ENCODE measurements at places on chromosomes 6 and 20. TPM values are rescaled to one million over a fixed set of nuclear protein-coding genes. Genes with fewer than 3 reads are reported as not detected.
A peak's percentile ranks its signal among the peaks of the same experiment; 100 is the strongest.

- peak overlapping the region; percentile 64 for H3K27ac ChIP-seq
- H3K4me3 ChIP-seq = no peak overlapping the region
- H3K27me3 ChIP-seq = no peaks in the 10 kb centered on the region
- H3K36me3 ChIP-seq = no peaks in the 10 kb centered on the region
- no peaks in the 10 kb centered on the region for H3K4me1 ChIP-seq
- no peak for DNase-seq
Measured at GRCh38 chr6:129490521-129491255, 219.3 kb downstream of the ARHGAP18 start.

DNA sequence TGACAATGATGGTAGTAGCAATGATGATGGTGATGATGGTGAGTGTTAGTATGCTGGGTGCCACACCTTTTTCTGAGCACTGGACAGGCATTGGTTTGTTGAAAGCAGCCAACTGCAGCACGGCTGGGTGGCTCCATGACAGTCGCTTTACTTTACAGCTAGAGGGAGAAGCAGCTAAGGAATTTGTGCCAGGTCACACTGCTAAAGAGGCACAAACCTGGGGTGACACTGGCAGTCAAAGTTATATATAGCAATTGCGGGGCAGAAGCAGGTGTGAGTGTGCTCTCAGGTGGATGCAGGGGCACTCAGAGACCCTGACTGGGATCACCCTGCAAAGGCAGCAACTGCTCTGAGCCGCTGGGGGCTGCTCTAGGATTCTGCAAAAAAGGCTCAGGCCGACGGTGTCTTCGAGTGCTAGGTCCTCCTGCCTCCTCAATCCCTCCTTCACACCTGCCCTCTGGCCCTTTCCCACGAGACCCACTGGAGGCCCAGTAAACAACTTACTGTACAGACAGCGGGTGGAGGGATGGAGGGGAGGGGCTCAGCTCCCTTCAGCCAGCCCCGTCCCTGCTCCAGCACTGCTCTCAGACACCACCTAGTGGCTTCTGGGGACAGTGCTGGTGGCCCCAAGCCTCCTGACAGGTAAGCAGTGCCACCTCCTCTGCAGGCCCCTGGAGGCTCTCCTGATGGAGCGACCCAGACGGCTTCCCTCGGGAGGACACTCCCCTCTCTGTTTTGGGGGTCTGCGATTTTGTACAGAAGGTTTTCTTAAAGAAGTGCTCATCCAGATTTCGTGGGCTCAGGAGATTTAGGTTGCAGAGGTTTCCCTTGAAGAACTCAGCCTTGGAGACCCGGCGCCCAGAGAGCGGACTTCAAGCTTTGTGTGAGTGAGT lies 4.4 kb upstream of the RPS21 start:
- no peak overlapping the region for H3K27ac ChIP-seq
- no peaks in the 10 kb centered on the region for H3K36me3 ChIP-seq
- no peaks in the 10 kb centered on the region for H3K27me3 ChIP-seq
- peaks cover 29% of the 10 kb centered on the region for H3K4me1 ChIP-seq

GRCh38 chr6:115443825-115444478 lies 616.7 kb downstream of the FRK start:
- H3K4me1 ChIP-seq = no peaks in the 10 kb centered on the region
- no peak for DNase-seq
- H3K4me3 ChIP-seq = no peak overlapping the region
- H3K36me3 ChIP-seq = no peaks in the 10 kb centered on the region
- no peaks in the 10 kb centered on the region for H3K27me3 ChIP-seq
- no peak overlapping the region for H3K27ac ChIP-seq

DNA sequence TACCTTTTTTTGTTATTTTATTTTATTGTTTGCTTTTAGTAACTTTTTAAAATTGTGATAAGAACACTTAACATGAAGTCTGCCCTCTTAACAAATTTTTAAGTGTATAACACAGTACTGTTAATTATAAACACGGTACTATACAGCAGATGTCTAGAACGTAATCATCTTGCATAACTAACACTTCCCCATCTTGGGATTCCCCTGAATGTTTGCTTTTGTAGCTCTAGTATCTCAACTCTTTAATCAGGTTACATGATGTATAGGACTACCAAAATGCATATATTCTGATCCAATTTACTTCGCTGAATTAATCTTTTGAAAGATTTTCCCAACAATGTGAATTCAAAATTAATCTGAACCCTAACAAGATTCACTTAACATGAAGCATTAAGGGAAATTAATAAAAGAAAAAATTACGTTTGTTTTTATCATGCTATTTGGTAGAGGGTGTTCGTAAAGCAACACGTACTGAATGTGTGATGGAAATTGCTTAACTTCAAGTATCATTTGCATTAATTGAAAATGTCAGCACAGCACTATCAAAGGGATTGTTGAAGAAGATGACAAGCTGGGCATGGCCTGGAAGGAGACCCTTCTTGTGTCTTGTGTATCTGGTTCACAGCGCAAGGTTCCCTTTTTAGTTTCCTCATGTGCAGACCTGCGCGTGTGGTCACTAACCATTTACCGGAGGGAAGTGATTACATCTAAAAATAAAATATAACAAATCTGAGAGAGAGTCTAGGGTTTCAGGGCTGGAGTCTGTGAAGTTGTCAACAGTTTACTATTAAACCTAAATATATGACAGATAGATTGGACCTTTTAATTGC lies 15.2 kb downstream of the COL19A1 start:
- no peak for DNase-seq
- H3K27ac ChIP-seq = no peak overlapping the region
- no peaks in the 10 kb centered on the region for H3K4me1 ChIP-seq
- no peak overlapping the region for H3K4me3 ChIP-seq
- H3K36me3 ChIP-seq = no peaks in the 10 kb centered on the region

GRCh38 chr6:40555092-40555491 lies 32.1 kb downstream of the LRFN2 start:
- no peak overlapping the region for H3K4me3 ChIP-seq
- no peaks in the 10 kb centered on the region for H3K36me3 ChIP-seq
- no peaks in the 10 kb centered on the region for H3K27me3 ChIP-seq
- no peak for DNase-seq
- no peak overlapping the region for H3K27ac ChIP-seq

DNA sequence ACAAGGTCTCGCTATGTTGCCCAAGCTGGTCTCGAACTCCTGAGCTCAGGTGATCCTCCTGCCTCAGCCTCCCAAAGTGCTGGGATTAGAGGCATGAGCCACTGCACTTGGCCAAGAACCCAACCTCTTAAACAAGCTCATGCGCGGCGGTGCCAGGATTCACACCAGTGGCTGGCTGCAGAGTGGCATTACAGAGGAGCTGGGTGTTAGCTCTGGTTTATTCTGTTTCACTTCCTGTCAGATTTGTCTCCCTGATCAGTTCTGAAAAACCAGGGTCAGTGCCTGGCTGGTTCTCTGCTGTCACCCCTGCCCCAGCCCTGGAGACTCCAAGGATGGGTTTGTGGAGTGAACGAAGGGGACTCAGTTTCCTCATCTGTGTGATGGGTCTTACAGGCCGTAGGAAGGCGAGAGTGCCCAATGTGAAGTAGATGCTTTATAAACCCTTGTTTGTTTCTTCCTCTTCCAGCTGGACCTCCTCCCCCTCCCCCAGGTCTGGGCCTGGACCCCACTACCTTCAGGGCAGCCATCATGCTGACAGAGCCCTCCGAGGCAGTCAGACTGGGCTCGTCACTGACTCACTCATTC lies 63.4 kb downstream of the UBE2V1 start:
- no peaks in the 10 kb centered on the region for H3K36me3 ChIP-seq
- H3K27me3 ChIP-seq = no peaks in the 10 kb centered on the region
- H3K27ac ChIP-seq = no peak overlapping the region
- no peak overlapping the region for H3K4me3 ChIP-seq

DNA sequence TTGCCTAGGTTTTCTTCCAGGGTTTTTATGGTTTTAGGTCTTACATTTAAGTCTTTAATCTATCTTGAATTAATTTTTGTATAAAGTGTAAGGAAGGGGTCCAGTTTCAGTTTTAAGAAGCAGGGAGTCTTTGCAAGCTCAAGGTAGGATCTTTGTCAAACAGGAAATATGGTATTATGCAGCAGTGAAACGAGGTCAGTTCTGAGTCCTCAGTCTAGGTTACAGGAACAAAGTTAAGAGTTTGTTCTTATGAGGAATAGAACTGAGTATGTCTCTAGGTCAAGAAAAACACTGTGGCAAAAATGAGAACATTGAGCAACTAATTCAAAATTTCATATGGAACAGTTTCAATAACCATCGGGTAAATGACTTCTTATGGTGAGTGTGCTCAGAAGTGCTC lies 63.6 kb downstream of the GCLC start:
- no peak for DNase-seq
- no peaks in the 10 kb centered on the region for H3K27me3 ChIP-seq
- no peaks in the 10 kb centered on the region for H3K36me3 ChIP-seq
- H3K4me1 ChIP-seq = no peaks in the 10 kb centered on the region

DNA sequence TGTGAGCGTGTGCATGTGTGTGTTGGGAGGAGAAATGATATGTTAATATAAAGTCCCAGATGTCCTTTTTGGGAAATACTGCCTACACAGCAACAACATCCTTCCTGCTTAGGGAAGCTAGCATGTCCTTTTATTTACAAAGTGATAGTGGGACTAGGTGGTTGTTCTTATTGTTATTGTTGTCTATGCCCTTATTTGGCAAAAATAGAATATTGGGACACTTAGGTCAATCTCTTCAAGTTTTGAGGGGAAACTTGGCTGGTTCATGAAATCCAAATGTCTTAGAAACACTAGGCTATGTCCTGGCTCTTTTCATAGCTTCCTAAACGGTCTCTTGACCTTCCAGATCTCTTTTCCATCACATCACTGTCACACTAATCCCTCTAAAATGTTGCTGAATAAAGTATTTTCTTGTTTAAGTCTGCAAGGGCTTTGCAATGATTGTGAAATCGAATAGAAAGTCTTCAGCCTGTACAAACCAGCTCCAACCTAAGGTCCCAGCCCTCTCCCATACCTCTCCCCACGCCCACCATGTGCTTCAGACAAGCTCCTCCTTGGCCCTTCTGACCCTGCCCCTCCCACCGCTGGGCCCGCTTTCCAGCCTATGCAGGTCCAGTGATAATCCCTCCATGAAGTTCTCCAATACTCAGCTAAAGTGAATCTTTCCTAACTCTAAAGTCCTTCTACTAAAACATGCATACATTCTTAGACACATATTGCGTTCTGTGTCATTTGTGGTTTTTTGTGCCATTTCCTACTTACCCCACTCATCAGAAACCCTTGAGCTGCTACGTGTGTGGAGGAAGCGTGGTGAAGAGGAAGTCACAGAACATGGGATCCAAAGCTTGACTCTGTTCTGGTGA lies 205.1 kb downstream of the LY86 start:
- H3K27me3 ChIP-seq = no peaks in the 10 kb centered on the region
- H3K4me3 ChIP-seq = no peak overlapping the region
- DNase-seq = peak; percentile 47
- no peak overlapping the region for H3K27ac ChIP-seq
- no peaks in the 10 kb centered on the region for H3K4me1 ChIP-seq

GRCh38 chr6:49692534-49692933 lies 20.8 kb downstream of the CRISP2 start:
- no peak overlapping the region for H3K27ac ChIP-seq
- H3K4me1 ChIP-seq = no peaks in the 10 kb centered on the region
- no peak overlapping the region for H3K4me3 ChIP-seq
- H3K36me3 ChIP-seq = no peaks in the 10 kb centered on the region

DNA sequence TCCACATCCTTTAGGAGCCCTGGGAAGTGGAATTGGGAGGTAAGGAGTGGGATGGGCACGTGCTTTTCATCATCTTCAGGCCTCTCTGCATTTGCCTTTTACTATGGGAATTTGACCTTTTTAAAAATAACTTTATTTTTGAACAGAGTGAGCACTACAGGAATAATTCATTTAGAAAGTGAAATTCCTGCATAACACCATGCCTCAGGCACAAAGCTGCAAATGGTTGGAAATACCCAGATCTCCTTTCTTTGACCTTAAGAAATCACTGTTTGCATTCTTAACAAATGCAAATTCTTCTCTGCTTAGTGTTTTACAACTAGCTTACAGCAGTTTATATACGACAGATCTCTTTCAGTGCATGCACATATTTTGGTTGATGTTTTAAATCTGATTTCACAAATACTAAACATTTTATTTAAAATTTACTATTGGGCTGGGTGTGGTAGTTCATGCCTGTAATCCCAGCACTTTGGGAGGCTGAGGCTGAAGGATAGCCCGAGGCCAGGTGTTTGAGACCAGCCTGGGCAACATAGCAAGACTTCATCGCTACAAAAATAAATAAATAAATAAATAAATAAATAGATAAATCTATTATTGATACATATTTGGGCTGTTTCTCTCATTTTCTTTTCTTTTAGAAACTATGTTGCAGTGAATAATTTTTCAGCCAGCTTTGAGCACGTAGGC lies 24.5 kb downstream of the CST8 start:
- H3K27ac ChIP-seq = no peak overlapping the region
- H3K4me3 ChIP-seq = no peak overlapping the region

- DNase-seq = no peak
- H3K36me3 ChIP-seq = no peaks in the 10 kb centered on the region
- H3K4me3 ChIP-seq = no peak overlapping the region
- H3K27me3 ChIP-seq = no peaks in the 10 kb centered on the region
- H3K27ac ChIP-seq = no peak overlapping the region
Measured at GRCh38 chr6:57242505-57242904, 20.4 kb upstream of the RAB23 start.

- H3K27me3 ChIP-seq = no peaks in the 10 kb centered on the region
- no peak for DNase-seq
- H3K4me1 ChIP-seq = peaks cover 27% of the 10 kb centered on the region
- no peak overlapping the region for H3K27ac ChIP-seq
- no peak overlapping the region for H3K4me3 ChIP-seq
- H3K36me3 ChIP-seq = no peaks in the 10 kb centered on the region
Measured at GRCh38 chr6:52392944-52393343, 27.2 kb upstream of the EFHC1 start.

- no peaks in the 10 kb centered on the region for H3K27me3 ChIP-seq
- H3K4me3 ChIP-seq = no peak overlapping the region
- no peaks in the 10 kb centered on the region for H3K4me1 ChIP-seq
- no peak for DNase-seq
Measured at GRCh38 chr6:146931214-146931613, 273.0 kb upstream of the STXBP5 start.

- no peak for DNase-seq
- H3K4me3 ChIP-seq = no peak overlapping the region
- H3K4me1 ChIP-seq = peaks cover 30% of the 10 kb centered on the region
- no peak overlapping the region for H3K27ac ChIP-seq
- H3K27me3 ChIP-seq = no peaks in the 10 kb centered on the region
- H3K36me3 ChIP-seq = no peaks in the 10 kb centered on the region
Measured at GRCh38 chr20:62639765-62640164, 2.5 kb upstream of the SLCO4A1 start.

Gene FAM83C
- total RNA-seq = not detected

Gene HLA-DMB
- total RNA-seq = 3.0 TPM

Gene YIPF3
- 122 TPM for total RNA-seq

Gene RCAN2
- 6.5 TPM for total RNA-seq
